ENCODE measurements at places on chromosomes 5 and 9.

GRCh38 chr5:38692781-38693527 is 136.5 kb upstream of the LIFR start:
- DNase-seq, result no peak

DNA sequence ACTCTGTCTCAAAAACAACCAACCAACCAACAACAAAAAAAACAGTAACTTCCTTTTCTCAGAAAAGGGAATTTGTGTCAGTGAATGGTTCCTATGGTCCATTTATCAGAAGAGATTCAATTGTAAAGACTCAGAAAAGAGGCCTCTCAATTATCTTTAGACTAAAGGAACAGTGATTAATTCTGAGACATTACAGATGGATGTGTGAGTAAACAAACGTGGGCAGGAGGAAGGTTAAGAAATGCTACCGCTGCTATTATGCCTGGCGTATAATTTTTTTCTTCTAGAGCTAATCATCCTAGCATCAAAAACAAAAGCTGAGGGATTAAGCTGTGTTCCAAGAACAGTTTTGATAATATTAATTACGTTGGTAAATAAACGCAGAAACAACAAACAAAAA is 52.9 kb upstream of the JMY start:
- no peak for DNase-seq

GRCh38 chr5:75640826-75641225 is 29.6 kb downstream of the ANKDD1B start:
- DNase-seq, result no peak

- DNase-seq, result no peak
Measured at GRCh38 chr5:129958581-129958980, 54.3 kb downstream of the CHSY3 start.

GRCh38 chr5:132673939-132674630 is at the start of gene IL4:
Gene IL4, plus strand, starts transcription at chr5:132673989. Its CDS starts 62 bp downstream, at chr5:132674051.
- DNase-seq, result no peak

- DNase-seq, result no peak
Measured at GRCh38 chr5:21831145-21831787, 1021.9 kb downstream of the CDH12 start.

DNA sequence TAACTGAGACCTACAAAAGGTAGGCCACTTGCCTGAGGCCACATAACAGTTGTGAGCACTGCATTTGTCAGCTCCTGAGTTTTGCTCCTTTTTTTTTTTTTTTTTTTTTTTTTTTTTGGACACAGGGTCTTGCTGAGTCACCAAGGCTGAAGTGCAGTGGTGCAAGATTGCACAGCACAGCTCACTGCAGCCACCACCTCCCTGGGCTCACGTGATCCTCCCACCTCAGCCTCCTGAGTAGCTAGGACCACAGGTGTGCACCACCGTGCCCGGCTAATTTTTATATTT is 37.1 kb downstream of the LAMC3 start:
- no peak for DNase-seq

DNA sequence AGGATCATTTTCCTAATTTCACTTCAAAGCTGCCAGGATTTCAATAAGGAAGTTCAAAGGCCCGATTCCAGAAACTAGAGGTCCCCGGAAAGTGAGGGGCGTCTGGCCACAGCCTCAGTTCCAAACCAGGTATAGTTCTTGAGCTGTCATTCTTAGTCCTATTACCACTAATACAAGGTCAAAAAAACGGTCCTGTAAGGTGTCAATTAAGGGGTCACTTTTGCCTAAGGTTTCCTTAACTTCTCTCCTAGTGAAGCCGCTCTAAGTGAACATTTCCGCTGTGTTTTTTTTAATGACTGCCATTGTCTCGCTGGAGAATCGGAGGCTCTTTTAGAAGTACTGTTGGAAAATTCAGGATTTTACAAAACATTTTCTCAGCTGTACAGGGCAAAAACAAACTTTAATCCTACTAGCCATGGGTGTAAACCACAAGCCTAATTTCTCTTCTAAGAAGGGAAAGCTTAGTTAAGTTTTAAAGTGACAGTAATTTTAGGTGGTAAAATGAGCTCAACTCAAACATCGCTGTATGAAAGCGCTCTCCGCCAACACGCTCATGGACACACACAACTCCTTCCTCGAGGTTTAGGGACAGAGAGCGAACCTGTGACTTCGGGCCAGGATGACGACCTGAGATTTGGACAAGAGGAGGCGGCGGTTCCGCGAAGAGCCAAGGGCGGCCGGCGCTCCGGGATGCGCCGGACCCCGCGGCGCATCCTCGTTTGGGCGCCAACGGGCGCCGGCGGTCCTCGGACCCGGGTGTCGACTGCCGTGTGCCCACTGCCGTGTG is 76.7 kb upstream of the IFNE start:
- no peak for DNase-seq

- DNase-seq, result no peak
Measured at GRCh38 chr9:131117121-131117761, 8.1 kb upstream of the NUP214 start.

GRCh38 chr9:22363421-22363887 is 83.2 kb upstream of the DMRTA1 start:
- DNase-seq, result no peak
